Stimulated activated effector memory CD8-positive, alpha-beta T cell treated with anti-CD3 and anti-CD28 coated beads, Interleukin-12 subunit alpha, Interleukin-12 subunit beta, amount 100 ng/mL, for 72 hours (primary cell): ENCODE measurements at places on chromosomes 2 and 18.
A peak's percentile ranks its signal among the peaks of the same experiment; 100 is the strongest.

DNA sequence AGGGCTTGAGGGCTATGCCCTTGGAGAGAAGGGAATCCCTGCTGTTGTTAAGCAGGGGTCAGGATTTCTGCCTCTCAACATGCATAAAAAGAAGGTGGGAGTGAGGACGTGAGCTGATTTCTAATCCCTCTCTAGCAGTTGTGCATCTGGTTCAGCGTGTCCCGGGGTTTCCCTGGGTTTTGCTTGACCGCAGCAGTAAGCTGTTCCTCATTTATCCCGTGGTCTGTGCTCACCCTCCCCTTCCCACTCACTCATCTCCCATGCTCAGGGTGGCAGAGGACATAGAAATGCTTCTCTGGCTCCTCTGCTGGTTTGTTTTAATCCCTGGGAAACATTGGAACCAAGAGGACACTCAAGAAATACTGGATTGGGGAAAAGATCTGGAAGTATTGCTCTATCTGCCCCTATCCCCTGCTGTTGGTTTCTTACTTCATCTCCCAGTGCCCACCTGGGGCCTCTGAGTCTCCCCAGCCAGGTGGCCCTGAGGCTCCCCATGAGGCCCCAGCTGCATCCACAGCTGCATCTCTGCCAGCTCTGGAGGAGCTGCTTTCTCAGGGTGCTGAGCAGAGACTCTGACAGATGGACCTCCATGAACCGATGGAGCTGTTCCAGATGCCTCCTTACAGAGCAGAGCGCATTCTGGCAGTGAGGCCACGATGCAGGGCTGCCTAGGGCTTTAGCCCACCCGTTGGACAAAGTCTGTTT, 36.1 kb downstream of the TET3 start:
- DNase-seq, result no peak

DNA sequence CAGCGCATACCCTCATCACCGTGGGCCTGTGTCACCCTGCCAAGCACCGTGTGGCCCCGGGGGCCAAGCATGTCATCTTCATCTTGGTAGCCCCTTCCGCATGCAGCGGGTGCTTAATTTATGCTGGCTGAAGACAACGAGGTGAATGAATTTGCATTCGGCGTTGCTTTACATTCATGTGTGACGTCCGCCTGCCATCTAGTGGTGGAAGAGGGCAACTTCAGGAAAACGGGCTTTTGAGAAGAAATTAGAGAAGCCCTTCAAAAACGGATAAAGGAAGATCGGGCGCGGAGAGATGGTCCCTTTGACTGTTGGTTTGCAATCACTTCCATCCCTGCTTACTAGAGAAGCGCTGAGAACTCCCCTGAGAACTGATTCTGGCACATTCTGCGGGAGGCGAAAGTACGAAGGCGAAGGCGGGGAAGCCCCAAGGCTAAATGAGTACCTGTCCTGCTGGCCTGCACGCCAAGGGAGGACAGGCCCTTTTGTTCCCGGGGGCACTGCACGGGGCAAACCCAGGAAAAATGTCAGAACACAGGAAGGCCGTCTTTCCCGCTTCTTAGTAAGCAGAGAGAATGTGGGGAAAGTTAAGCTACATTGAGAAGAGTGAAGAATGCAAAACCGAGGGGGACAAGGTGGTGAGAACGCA, 145.9 kb downstream of the ZNF516 start:
- peak; percentile 46 for DNase-seq

- DNase-seq, result no peak
These were observed 16.1 kb downstream of the MTX2 start for GRCh38 chr2:176285321-176285720.

DNA sequence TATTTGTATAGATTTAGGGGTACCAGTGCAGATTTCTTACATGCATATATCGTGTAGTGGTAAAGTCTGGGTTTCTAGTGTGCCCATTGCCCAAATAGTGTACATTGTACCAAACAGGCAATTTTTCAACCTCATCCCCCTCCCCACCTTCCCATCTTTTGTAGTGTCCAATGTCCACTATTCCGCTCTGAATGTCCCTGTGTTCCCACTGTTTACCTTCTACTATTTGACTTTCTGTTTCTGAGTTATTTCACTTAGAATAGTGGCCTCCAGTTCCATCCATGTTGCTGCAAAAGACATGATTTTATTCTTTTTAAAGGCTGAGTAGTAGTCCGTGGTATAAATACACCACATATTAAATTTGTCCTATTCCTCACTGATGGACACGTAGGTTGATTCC, 132.9 kb downstream of the FTCDNL1 start:
- no peak for DNase-seq

DNA sequence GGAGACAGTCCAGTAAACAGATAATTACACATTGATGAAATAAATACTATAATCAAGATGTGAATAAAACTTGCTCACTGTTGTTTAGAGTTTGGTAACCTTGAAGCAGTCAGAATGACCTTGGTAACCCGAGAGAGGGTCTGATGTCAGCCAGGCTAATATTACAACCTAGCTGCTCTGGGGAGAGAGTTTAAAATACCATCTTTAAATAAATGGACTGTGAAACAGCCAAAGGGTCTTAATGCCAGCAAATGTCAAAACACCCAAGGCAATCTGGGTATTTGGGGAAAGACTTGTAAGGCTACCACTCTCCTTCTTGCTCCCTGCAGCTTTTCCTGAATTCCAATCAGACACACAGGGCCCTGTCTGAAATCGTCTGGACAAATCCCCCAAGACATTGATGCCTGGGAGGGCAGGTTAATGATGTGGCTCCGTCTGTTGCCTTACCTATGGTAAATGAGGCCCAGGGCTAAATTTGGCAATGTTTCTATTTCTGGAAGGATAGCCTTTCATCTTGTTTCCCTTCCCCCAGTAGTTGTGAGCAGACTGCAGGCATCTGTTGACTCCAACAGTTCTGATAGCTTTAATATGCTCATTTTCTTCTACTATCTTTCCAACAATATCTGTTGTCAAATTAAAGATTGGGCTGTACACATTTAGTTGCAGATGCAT, 43.0 kb upstream of the ITGB6 start:
- no peak for DNase-seq

GRCh38 chr18:57789090-57789489, 14.0 kb downstream of the ATP8B1 start:
- DNase-seq, result no peak

GRCh38 chr18:11096839-11097750, 52.3 kb downstream of the PIEZO2 start:
- DNase-seq, result no peak

DNA sequence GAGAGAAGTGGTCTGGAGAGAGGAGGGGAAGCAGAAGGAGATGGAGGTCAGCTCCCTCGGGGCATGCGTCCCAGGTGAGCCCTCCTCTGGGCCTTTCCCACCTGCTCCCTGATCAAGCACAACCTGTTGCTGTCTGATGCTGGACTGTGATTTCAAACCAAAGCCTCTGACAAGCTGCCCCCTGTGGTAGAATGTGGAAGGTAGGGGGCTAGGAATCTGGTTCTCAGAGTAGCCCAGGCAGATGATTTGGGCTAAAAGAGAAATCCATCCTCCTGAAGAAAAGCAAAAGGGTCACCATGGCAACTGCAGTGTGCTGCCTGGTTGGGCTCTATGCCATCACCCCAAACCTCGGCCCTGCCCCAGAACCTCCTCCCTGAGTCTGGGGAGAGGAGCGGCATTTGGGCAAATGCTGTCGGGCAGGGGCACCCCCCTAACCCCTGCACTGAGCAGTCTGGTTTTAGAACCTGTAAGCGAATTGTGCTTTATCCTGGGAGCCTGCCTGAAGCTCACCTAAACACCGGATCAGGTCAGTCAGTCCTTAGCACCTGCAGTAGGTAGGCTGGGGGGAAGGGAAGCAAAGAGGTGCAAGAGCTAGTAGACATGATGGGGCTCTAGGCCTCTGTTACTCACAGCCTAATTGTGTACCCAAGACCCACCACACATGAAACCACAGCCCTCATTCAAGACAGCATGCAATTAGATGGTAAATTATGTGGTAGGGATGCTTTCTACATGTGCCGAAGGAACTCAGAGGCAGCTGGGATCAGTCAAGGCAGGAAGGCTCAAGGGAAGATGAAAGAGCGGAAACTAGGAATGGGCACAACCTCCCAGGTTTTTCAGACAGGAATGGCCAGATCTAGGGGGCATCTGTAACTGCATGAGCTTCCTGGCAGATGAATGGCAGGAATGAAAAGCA, 83.5 kb downstream of the DNMT3A start:
- no peak for DNase-seq

DNA sequence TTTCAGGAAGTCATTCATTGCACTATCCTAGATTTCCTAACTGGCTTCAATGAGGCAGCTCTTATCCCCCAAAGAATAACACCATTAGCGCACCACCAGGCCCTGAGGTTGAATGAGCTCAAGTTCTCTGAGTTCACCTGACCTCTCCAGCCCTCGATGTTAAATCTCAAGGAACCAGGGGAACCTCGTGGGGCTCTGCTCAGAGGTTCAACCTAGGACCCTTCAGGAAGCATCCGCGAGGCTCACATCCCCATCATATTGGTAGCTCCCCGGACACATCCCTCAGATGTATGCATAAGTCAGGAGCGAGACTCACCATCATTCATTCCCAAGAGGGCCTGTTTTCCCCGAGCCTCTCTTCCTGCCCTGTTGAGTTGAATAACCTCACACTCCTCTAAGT, 145.6 kb upstream of the KLHL29 start:
- DNase-seq, result no peak

DNA sequence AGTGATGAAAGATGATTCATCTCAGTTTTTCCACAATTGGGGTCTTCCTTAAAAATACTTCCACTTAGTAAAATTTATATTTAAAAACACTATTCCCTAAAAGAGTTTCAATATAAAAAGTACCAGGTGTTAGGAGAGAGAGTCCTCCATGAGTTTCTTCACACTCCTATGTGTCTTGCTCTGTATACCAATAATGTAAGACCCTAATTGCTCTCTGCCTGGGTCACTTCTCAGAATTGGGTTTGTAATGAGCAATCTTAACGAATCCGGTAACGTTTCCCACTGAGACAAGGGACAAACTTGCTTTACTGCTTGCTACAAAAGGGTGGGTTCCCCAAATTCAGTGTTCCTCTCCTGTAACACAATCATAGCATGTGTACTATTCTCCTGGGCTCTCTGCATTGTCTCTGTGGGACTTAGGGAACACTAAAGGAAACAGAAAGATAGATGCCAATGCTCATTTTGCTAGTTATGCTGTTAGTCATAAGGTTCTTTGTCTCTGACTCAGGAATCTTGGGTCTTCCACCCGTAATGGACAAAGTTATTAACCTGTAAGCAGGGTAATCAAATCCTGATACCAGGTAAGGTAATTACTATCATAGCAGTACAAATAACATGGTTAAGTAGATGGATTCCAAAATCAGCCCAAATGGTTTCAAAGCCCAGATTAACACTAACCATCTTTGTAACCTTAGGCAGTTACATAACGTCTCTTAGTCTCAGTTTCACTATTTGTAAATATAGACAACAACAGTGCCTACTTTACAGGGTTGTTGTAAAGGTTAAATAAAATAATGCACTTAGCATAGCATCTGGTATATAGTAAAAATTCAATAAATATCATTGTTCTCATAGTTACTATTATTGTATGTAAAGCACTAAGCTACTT, 46.3 kb downstream of the ITSN2 start:
- no peak for DNase-seq

GRCh38 chr2:119264781-119265692, 41.4 kb downstream of the STEAP3 start:
- peak; percentile 63 for DNase-seq
